ENCODE measurements at places on chromosomes 12 and 14.

DNA sequence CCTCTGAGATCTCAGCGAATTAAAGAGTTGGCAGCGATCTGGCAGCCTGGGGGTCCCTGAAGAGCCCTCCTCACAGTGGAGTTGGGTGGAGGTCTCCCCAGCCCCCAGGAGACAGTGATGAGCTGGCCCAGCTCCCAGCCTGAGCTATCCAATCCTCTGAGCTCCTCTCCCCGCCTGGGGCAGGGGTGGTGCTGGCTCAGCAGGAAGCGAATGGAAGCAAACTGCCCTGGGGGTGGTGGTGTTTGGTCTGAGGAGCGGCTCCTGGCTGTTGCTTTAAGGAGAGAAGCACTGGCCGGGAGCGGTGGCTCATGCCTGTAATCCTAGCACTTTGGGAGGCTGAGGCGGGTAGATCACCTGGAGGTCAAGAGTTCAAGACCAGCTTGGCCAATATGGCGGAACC, 19.5 kb upstream of the MEG3 start:
- DNase-seq, result no peak

DNA sequence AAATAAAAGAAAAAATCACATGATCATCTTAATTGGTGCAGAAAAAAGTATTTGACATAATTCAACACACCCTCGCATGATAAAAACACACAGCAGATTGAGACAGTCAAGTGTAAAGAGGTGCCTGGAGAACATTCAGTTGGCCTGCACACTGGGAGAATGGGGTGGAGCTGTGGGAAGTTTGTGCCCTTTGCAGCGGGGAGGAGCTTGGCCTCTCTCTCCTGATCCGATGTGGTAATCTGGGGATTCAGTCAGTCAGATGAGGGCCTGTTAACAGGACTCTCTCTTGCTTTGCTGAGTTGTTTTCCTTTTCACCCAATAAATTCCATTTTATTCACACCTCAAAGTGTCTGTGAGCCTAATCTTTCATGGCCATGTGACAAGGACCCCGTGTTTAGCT, 5.9 kb downstream of the SERPINA6 start:
- no peak for DNase-seq

GRCh38 chr14:77529213-77529612, 30.6 kb upstream of the ISM2 start:
- no peak for DNase-seq

- no peak for DNase-seq
Measured at GRCh38 chr14:68840454-68840853, 47.6 kb upstream of the ZFP36L1 start.

DNA sequence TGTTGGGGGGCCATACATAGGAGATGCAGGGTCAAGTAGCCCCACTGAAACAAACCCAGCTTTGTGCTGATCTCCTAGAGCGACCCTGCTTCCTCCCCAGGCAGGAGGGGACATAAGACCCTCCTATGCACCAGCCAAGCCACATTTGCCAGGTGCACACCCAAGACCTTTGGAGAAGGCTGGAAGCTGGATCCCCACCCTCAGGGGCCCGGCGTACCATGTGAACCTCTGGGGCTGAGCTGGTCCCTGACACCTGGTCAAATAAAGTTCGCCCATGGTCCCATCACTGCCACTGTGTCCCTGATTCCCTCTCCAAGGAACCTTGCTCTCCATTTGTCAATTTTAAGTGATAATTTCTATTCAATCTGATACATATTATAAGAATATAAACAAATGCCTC, 162.1 kb upstream of the VASH1 start:
- no peak for DNase-seq

DNA sequence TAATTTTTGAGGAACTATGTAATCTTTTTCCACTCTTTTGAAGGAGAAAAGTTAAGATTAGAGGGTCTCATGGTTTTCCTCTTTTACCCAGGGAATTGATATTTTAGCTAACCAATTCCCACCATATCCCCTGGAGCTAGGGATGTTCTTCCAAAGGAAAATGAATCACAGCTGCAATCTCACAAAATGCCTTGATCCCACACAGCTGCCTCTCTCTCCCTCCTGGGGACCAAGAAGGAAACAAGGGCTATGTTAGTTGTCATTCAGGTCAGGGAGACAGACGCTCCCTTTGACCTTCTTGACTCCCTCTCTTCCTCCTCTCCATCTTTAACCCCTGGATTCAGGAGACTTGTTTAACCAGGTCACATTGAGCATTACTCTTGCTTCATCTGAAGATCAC, 9.5 kb downstream of the DCN start:
- DNase-seq, result no peak

DNA sequence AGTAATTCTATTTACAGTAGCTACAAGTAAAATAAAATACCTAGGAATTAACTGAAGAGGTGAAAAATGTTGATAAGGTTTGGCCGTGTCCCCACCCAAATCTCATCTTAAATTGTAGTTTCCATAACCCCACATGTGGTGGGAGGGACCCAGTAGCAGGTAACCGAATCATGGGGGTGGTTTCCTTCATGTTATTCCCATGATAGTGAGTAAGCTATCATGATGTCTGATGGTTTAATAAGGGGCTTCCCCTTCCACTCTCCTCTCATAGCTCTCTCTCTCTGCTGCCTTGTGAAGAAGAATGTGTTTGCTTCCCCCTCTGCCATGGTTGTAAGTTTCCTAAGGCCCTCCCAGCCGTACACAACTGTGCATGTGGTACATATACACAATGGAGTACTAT, 1170.7 kb downstream of the BCL11B start:
- no peak for DNase-seq

DNA sequence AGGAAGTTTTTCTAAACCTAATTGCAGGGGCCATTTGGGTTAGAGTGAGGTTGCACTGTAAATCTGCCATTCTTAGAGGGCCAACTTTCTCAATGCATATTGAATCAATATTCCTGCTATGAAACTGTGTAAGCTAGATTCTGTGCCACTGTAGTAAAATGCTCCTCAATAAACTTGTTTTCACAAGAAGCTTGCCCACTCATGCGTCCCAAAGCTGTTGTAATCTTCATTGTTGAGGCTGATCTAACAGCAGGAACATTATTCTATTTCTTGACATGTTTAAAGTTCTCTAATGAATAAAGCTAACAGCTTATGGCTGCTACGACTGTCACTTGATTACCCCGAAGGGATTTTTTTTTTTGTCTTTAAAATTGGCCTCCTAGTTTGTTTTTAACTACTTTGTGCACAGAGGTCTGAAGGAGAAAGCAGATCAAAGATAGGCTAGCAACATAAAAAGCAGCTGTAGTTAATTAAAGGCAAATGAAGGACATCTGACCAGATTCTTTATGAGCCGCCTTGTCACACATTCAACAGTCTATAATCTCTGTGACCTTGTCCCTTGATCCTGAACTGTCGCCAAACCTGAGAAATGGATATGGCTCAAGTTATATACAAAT, 243.7 kb downstream of the PAX9 start:
- DNase-seq, result no peak

- DNase-seq, result no peak
Measured at GRCh38 chr14:32408018-32408417, 78.9 kb downstream of the AKAP6 start.

DNA sequence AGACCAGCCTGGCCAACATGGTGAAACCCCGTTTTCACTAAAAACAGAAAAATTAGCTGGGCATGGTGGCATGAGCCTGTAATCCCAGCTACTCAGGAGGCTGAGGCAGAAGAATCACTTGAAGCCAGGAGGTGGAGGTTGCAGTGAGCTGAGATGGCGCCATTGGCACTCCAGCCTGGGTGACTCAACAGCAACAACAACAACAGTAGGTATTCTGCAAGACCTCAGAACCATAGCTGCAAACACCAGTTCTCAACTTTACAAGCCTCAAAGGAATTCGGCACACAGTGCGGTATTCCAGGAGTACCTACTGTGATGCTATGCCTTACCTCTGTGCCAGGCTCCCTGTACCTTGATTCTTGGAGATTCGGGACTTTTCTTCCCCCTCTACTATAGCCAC, 15.8 kb downstream of the FOXN3 start:
- DNase-seq, result no peak

- DNase-seq, result no peak
Measured at GRCh38 chr14:36781897-36782296, 120.2 kb downstream of the PAX9 start.

DNA sequence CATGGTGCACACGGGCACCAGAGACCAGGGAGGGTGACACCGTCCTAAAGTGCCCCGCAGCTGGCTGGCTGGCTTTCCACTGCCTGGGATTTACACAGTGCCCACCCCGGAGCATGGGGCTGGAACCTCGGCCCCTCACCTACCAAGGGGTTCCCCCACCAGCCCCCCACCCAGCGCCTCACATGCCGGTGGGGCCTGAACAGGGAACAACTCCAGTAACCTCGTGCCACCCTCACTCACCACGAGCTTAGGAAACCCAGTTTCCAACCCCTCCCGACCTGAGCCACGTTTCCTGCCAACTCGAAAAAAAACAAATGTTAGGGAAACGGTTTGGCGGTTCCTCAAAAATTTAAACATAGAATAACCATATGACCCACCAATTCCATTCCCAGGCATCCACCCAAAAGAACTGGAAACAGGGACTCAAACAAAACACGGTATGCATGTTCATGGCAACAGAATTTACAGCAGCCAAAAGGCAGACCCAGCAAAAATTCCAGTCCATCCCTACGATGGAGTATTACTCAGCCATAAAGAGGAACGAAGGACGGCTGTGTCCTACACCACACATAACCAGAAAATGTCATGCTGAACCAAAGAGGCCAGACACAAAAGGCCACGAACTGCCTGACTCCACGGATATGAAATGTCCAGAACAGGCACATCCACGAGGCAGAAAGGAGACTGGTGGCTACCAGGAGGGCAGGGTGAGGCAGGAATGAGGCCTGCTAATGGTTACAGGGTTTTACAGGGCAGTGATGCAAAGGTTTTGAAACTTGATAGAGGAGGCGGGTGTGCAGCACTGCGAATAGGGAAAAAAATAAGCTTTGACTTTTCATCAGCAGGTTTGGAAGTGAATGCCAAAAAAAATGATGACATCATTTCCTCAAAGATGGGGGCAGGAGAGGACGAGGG, 68.9 kb downstream of the NCOR2 start:
- DNase-seq, result no peak

Measured in activated naive CD8-positive, alpha-beta T cell treated with anti-CD3 and anti-CD28 coated beads, Interleukin-2, amount 10 ng/mL, durations not matched to agents 7 days and 5 days (primary cell).